ENCODE measurements at places on chromosomes 3 and 15.

- DNase-seq = no peak
Observed at GRCh38 chr15:84598993-84599392, 1.8 kb upstream of the ZSCAN2 start.

DNA sequence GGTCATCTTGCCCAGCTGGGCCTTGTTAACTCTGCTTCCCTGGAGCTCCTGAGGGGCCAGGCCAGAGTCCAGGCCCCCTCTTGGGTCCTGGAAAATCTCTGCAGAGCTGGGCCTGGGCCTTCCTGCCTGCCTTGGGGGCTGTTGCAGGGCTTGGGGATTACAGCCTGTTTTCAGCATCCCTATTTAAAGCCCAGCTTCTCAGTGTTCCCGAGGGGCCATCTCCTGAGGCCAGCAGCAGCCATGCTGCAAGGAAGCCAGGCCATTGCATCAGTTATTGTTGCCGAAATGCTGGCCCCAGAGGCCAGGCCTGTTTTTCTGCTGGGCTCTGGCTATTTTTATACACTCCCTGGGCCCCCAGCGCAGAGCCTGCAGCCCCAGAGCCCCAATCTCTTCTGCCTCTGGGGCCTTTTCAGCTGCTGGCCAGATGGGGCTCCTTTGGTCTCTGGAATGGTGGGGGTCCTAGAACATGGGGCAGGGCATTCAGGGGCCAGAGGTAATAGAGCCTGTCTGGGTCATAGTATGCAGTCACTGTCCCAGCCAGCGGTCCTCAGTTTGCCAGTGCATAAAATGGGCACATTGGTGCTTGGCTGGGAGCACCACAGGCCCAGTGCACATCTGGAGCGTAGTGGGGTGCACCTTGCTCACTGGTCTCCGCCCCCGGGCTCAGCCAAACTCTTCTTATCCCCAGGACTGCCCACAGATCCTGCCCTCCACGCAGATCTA lies 28.5 kb downstream of the PLXNA1 start:
- DNase-seq = no peak

- DNase-seq = no peak
Observed at GRCh38 chr3:143975554-143976152, 4.0 kb downstream of the DIPK2A start.

GRCh38 chr3:62183087-62183486 lies 190.3 kb downstream of the FEZF2 start:
- DNase-seq = no peak

GRCh38 chr3:64329037-64329436 lies 103.8 kb upstream of the PRICKLE2 start:
- DNase-seq = no peak

- DNase-seq = no peak
Observed at GRCh38 chr15:29268706-29269484, 727 bp downstream of the NSMCE3 start.

GRCh38 chr3:177557548-177557947 lies 360.3 kb upstream of the TBL1XR1 start:
- no peak for DNase-seq

DNA sequence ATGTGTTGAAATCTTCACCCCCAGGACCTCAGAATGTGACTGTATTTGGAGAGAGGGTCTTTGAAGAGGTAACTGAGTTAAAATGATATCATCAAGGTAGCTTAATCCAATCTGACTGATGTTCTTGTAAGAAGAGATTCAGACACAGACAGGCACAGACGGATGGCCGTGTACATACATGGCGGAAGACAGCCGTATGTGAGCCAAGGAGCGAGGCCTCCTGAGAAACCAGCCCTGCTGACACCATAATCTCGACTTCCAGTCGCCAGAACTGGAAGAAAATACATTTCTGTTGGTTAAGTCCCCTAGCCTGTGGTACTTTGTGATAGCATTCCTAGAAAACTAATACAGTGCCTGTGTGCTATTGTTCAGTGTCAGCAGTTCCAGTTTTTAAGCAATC lies 73.6 kb downstream of the APBA2 start:
- no peak for DNase-seq

GRCh38 chr15:42891569-42891968 lies 29.0 kb downstream of the TTBK2 start:
- DNase-seq = no peak

All from stimulated activated CD4-positive, alpha-beta T cell treated with anti-CD3 and anti-CD28 coated beads, Interleukin-1b, Interleukin-23, amount 100 ng/mL, for 1 hour (primary cell).